ENCODE measurements at places on chromosomes 11 and 22.

- DNase-seq: peak; percentile 78
Measured at GRCh38 chr11:118240999-118241763, 11.0 kb downstream of the MPZL3 start.

DNA sequence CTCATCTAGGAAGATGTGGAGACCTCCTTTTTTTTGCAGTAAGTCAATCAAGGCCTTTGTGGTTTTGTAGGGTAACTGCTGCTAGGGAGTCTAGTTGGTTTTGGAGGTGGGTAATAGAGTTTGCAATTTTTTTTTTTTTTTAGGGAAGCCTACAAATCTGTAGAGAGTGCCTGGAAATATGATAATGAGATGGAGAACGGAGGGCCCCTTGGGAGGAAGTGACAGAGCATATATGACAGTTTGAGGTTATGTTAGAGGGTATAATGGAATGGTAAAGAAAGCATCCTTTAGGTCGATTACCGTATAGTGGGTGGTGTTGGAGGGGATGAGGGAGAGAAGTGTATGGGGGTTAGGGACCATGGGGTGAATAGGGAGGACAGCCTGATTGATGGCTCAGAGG lies 98.3 kb downstream of the ELP4 start:
- DNase-seq: no peak

DNA sequence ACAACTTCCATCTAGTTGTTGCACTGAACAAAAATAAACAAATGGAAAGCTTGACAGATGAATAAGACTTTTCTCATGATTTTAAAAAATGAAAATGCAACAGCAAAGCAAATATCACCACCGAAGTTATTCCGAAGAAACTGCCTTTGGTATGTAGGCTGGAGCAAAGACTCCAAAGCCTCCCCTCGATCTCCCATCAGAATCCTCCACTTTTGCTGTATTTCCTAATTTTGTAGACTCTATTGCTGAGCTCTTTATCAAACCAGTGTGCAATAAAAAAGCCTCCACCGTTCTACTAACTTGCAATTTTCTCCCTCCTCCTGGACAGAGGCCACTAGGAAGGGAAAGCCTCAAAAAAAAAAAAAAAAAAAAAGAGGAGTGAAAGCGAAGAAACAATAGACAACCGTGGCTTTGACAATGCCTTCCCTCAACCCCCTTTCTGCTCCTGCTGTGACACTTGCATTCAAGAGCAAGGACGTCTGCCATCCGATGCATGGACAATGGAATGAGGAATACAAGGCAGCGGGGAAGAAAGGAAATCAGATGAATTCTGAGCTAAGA lies 190.9 kb upstream of the BLID start:
- no peak for DNase-seq

- DNase-seq: no peak
Measured at GRCh38 chr11:34898474-34898873, 17.7 kb downstream of the APIP start.

- DNase-seq: peak; percentile 66
Measured at GRCh38 chr11:16986434-16987204, 27.6 kb downstream of the PLEKHA7 start.

DNA sequence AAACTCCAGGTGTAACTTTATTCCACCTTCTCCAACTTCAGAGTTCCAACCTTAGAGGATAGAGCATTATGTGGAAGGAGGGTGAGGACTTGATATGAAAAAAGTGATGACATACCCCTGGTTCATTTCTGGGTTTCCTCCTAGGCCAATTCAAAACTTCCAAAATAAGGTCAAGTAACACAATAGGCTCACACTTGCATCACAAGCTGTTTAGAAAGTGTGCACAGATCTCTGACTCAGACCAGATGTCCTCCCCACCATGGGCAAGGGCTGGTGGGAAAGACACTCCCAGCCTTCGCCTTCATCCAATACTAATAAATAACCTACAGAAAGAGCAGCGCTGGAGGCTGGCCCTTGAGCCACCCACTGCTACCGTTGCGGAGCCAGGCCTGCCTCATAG lies 5.8 kb upstream of the BUD13 start:
- DNase-seq: no peak

DNA sequence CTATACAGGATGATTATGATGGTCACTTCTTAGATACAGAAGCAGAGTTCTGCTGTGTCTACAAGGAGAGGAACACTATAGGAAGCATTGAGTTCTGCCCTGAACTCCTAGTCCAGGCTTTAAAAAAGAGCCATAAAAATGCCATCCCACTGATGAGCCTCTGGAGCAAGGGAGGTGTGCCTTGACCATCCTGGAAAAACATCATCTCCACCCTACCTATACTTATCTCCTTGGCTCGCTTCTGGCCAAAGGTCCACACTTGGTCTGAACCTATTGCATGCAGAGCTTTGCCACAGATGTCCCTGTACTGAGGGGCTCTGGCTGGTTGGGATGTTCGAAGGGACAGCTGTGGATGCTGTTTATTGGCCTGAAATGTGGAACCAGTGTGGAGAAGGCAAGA lies 4.3 kb upstream of the PEX26 start:
- DNase-seq: no peak

DNA sequence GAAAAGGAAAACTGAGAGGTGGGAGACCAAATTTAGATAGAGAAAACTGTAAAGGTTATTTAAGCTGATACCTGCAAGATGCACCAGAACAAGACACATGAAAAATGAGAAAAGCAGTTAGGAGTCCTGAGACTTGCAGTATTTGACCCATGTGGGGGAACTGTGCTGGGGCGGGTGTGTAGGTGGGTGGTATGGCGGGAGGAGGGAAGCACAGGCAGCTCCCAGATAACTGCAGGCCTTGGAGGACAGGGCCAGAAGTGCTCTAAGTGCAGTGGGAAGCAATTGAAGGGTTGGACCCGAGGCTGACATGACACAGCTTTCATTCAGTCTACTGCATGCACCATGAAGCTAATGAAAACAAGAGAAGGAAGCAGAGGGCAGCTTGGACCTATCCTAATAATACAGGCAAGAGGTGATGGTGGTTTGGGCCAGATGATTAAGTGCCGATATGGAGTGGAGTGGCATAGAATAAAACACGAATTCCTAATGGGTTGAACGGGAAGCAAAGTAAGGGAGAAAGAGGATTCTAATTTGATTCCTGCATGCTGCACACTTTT lies 48.0 kb upstream of the ANO3 start:
- no peak for DNase-seq

- DNase-seq: peak; percentile 47
Measured at GRCh38 chr22:47918276-47918921, 1155.9 kb downstream of the TBC1D22A start.

- no peak for DNase-seq
Measured at GRCh38 chr22:26437694-26438392, 8.8 kb downstream of the ASPHD2 start.

GRCh38 chr11:40162901-40163883 lies 1296.3 kb downstream of the LRRC4C start:
- DNase-seq: no peak

- no peak for DNase-seq
Measured at GRCh38 chr11:57601297-57601696, 3.8 kb downstream of the SERPING1 start.

DNA sequence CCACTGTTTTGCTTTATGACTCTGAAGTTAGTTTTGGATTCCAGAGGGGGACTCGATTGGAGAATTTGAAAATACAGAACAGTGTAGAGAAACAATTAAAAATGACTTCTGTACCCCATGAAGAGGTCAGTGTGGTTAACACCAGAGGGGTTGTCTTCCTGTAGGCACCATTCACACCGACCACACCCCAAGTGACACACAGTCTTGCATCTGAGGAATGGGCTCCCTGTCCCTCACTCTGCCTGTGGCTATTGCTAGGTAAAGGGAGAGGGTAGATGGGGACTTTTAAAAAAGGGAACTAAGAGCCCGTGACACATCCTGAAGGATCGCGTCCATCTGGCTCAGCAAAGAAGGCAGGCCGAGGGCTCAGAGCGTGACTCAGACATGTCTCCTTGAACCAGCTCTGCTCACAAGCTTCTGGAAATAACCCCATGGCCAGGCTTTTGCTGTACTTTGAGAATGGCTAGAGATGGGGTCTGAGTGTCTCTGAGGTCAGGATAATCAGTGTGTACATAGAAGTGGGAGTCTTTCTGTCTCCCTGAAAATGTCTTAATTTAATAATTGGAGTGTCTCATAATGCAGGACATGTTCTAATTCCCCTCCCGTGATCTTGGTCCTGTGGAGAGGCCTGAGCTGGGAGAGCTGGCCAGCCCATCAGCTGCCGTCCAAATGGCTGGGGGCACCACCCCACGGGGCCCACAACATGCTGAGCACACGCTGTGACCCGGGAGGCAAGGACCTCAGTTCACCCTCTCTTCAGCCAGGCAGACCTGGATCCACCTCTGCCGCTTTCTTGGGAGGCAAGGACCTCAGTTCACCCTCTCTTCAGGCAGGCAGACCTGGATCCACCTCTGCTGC lies 39.3 kb downstream of the SGSM1 start:
- peak; percentile 20 for DNase-seq

GRCh38 chr11:60959431-60959830 lies 7.5 kb upstream of the SLC15A3 start:
- DNase-seq: no peak

GRCh38 chr11:15906481-15907035 lies 449.8 kb downstream of the SOX6 start:
- no peak for DNase-seq
